ENCODE measurements at places on chromosomes 2 and 18. TPM values are rescaled to one million over a fixed set of nuclear protein-coding genes. Genes with fewer than 3 reads are reported as not detected.

GRCh38 chr2:122480501-122481243, 725.2 kb downstream of the TSN start:
- DNase-seq, result no peak

- DNase-seq, result no peak
Measured at GRCh38 chr2:180033993-180034894, 27.1 kb upstream of the CWC22 start.

DNA sequence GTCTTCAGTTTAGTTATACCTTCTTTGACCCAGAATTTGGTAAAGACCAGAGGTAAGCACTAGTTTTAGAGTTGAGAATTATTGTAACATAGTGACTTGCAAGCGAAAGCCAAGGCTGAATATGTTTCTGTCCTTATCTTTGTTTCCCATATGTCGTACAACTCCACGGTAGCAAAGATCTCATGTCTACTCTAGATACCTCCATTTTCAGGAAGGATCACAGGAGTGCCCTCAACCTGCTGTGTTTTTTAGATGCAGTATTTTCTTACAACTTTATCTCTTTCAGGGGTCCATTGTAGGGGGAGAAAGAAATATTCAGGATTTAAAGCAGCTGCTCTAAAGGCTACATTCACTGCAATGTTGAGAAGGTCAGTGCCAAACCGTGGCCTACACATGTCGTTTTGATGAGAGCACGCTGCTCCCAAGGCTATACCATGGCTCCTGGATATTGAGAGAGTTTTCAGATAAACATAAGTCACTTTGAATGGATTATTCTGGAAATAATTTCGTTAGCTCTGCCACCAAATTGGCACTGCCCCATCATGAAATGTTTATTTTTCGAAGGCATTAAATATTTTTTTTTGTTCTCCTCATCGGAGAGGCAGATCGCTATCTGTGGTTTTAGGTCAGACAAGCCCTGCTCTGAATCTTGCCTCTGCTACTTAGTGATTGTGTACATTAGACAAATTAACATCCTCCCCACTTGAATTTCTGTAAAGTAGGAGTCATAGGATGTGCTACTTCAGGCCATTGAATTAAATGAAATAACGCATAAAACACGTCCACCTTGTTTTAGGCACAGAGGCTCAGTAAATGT, 2.1 kb downstream of the RHBDD1 start:
- DNase-seq, result no peak

DNA sequence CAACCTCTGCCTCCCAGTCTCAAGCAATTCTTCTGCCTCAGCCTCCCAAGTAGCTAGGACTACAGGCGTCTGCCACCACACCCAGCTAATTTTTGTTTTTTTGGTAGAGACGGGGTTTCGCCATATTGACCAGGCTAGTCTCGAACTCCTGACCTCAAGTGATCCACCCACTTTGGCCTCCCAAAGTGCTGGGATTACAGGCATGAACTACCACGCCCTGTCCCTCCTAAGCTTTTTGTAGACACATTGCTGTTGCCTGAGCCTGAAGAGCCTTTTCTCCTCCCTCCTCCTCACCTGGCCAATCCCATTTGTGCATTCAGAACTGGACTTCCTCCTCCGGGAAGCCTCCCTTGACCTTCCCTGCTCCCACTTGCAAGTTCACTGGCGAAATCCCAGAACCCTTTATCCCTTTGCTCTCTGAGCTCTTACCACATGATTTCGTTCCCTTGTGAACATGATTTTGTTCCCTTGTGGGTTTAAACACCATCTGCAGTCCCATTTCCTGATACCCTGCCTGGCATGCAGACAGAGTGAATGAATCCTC, 2.6 kb downstream of the C2orf72 start:
- DNase-seq, result no peak

DNA sequence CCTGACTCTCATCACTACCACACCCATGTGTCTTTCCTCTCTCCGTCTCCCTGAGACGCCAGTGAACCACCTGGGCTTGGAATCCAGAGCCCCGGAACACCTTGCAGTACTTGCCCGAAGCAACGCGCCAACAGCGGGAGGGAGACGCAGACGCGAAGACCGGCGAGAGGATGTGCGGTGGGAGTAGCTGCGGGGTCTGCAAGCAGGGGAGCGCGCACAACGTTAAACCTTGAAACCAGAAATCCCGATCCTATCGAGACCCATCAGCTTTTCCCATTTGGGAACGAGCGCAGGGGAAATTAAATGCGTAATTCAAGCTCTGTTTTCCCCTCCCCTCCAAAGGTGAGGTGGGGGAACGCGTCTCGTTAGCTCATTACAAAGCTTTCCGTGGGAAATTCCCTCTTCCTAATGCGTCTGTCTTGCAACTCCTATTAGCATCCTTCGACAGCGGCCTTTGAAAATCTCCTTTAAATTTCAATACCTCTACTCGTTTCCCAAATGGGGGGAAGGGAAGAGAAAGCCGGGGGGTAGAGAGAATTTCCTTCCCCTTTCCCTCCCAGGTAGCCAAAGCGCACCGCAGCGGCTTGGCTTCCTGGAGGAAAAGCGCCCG, 421 bp upstream of the CNTNAP5 start:
- no peak for DNase-seq

DNA sequence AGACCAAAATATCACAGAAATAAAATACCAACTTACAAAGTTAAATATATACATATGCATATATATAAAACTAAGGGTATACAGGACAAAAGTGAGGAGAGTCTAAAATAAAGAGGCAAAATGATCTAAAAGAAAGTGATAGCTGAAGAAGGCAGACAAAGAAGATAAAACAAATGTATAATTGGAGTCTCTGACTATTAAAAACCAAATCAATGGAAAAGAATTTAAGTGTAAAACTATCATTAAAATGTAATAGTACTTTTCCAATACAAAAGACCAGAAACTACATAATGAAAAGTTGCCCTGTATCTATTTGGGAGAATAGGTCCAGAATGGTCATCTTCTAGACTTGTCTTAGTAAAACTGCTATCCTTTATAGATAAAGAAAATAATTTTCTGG, 267.4 kb upstream of the KLHL14 start:
- DNase-seq, result no peak

DNA sequence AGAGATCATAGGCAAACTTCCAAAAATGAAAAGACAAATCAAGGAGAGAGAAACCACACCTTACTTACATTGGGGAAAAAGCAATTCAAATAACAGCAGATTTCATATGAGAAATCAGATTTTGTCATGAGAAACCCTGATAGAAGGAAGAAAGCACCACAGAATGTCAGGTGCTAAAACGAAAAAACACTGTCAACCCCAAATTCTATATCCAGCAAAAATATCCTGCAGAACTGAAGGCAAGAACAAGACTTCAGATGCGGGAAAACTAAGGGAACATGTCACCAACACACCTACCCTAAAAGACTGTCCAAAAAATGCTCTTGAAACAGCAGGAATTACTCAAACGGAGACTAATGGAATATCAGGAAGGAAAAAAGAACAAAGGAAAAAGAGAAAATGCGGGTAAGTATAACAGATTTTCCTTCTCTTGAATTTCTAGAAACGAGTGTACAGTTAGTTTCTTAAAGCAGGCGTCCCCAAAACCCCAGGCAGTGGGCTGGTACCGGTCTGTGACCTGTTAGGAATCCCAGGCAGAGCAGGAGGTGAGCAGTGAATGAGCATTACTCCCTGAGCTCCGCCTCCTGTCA, 7.3 kb upstream of the ID2 start:
- no peak for DNase-seq

- DNase-seq, result no peak
Measured at GRCh38 chr2:33411765-33412164, 64.7 kb upstream of the RASGRP3 start.

- DNase-seq, result no peak
Measured at GRCh38 chr2:165618806-165619205, 149.3 kb downstream of the CSRNP3 start.

DNA sequence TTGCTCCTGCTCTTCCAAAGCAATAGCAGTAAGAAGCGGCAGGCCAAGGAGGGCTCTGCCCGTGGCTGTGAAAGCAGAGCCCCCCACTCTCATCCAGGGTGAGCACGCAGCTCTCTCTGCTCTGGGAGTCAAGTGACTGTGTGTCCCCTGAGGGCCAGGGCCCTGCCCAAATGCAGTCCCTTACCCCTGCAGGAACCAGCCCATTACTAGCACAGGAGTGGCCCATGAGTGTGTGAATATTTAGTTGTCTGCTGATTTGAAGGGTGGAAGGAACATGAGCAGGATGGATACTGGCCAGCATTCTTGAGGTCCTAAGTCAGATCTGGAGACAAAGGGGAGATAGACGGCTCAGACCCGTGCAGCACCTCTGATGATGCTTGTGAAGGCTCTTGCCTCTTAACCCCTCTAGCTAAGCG, 69.7 kb upstream of the FOSL2 start:
- no peak for DNase-seq

GRCh38 chr2:169365029-169365480, 2.7 kb upstream of the LRP2 start:
- peak; percentile 71 for DNase-seq

- no peak for DNase-seq
Measured at GRCh38 chr18:44039826-44040225, 640.9 kb upstream of the SETBP1 start.

DNA sequence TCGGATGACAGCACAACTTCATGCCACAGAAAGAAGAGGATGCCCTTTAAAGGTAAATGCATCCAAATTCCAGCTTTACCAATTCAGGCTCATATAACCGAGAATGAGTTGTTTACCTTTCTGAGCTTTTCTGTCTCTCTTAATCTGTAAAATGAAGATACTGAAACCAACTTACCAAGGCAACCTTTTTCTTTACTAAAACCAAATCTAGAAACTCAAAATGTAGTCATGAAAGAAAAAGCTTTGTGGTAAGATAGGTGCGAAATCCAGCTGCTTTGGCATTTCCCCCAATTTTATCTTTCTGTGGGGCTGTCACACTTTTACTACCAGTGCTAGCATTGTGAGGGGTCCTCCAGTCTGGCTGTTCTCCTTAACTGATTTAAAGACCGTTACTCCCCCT, 240.4 kb downstream of the IKZF2 start:
- DNase-seq, result no peak

DNA sequence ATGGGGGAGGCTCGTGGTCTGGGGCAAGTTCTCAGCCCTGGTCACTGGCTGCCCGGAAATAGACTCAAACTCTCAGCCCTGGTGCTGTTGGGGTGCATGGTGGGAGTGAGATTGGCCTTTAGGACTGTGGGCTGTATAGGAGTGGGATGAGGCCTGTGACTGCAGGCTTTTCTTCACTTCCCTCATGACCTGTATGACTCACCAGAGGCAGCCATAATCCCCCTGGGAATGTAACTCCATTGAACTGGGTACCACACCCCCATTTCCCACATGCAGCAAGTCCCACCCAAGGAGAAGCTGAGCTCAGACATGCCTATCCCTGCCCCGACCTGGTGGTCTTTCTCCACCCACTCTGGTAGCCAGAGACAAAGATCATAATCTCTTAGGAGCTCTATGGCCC, 177.7 kb upstream of the OSR1 start:
- no peak for DNase-seq

DNA sequence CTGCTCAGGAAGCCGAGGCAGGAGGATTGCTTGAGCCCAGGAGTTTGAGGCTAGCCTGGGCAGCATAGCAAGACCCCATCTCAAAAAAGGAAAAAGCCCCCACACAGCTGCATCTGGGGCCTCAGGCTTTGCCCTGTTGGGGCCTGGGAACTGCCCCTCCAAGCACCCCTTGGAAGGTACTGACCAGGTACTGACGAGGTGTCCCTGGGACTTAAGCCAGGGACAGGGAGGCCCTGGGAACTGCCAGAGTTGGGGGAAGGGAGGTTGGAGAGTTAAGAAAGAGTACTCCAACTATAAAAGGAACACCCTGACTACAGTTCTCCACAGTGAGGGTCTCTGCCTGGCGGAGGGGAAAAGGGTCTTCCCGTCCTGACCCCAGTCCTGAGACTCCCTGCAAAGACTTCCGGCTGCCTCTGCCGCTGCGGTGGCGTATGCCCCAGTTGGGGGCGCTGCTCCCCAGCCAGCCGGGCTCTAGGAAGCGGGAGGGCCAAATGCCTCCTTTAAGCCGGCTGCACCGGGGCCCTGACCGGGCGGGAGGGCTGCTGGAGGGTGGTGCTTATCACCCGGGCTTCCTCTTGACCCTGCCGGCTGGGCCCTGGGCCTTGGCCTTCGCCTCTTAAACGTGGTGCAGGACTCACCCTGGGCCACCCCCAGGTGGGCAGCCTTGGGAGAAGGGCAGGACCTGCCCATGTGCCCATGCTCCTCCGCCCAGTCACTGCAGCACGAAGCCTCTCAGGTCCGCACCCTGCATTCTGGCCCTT, 12.8 kb downstream of the SLC30A3 start:
- peak; percentile 89 for DNase-seq

DNA sequence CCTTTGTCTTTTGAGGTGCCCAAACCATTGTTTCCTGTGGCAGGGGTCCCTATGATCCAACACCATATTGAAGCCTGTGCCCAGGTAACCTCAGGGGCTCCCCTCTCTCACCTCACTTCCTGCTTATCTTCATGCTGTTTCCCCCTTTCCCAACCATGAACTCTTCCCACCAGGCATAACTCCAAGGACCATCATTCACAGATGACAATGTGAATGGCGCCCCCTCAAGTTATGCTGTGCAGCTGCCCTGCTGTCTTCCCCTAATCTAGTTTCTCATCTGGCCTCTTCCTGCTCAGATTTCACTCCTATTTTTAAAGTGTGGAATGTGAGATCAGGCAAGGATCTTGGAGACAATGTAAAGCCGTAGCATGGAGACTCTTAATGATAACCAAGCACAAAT, 1.4 kb downstream of the GMPPA start:
- DNase-seq, result no peak

- no peak for DNase-seq
Measured at GRCh38 chr2:177380181-177380580, 12.4 kb upstream of the AGPS start.

DNA sequence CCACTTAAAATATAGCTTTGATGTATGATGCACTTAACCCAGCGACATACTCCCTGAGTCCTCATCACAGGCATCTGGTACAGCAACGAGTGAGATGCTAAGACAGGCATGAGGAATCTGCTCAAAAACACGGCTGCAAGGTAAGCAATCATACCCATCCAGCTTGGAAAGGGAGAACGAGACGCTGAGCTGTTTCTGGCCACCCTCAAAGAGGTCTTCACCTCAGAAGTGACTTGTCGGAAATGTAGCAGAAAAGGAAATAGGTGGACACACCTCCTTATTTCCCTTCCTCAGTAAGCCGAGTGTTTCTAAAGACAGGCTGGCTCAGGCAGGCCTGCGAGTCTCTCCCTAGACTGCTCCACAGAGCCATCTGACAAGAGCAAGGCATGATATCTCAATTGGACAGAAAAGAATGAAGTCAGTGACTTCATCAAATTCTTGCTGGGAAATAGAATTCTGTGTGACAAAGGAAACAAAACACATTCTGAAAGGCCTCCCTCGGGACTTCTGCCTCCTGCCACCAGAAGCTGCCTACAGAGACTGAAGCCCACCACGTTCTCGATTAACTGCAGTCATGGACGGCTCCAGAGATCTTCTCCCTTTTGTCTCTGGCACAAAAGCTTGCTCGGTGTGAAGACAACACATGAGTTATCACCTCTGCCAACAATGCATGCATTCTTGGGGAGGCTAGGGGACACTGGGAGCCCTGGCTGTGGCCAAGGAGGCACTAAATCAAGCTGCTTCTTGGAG, 84.3 kb downstream of the UXS1 start:
- DNase-seq, result no peak

Gene RAX
- not detected for total RNA-seq

Gene PGAP1
- 27.1 TPM for total RNA-seq

Gene HDAC4
- 45.9 TPM for total RNA-seq

Gene CDK5R2
- not detected for total RNA-seq

Gene TUBA3E
- total RNA-seq, result not detected

Gene POTEC
- not detected for total RNA-seq

Gene M1AP
- total RNA-seq, result not detected

Gene GPR45
- total RNA-seq, result not detected

Gene OSGEPL1
- 12.2 TPM for total RNA-seq
